Activated CD4-positive, alpha-beta T cell treated with anti-CD3 and anti-CD28 coated beads, Interleukin-10, Interleukin-2, amounts not matched to agents 100 ng/mL and 50 ng/mL, durations not matched to agents 16 hours and 8 hours (primary cell): ENCODE measurements at places on chromosomes 2 and 18.

DNA sequence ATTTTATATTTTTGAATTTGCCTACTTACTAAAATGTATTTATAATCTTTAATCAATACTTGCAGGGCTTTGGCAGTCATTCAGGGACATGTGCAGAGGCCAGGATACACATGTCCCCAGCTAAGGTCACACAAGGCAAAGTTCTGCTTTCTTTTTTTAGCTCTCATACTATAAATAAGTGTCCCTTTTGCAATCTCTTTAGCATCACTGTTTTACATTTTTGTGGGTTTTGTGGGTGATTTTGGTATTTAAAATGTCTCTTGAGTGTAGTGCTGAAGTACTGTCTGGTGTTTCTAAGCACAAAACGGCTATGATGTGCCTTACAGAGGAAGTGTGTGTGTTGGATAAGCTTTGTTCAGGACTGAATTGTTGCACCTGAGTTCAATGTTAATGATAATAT, 309.0 kb upstream of the GULP1 start:
- no peak for DNase-seq

GRCh38 chr18:77234504-77235365, 14.9 kb upstream of the GALR1 start:
- no peak for DNase-seq

DNA sequence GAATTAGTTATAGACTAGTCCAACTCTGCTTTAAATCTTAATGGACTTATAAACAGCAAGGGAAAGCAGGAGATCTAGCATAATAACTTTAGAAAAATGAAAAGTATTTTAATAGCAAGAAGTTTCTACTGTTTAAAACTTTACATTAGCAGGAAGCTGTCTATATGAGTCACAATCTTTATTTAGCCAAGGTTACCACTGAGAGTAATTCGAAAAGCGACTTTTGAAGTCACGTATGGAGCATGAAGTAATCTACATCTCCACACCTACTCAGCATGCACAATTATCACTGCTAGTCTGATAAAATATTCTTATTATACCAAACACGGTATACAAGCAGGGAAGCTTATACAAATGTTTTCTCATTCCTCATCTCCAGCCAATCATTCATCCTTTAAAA, 515.4 kb upstream of the SOX11 start:
- no peak for DNase-seq

- DNase-seq: no peak
These were observed 178.1 kb downstream of the GCA start for GRCh38 chr2:162521871-162522650.

- no peak for DNase-seq
These were observed 46.6 kb downstream of the ALK start for GRCh38 chr2:29874745-29875144.

DNA sequence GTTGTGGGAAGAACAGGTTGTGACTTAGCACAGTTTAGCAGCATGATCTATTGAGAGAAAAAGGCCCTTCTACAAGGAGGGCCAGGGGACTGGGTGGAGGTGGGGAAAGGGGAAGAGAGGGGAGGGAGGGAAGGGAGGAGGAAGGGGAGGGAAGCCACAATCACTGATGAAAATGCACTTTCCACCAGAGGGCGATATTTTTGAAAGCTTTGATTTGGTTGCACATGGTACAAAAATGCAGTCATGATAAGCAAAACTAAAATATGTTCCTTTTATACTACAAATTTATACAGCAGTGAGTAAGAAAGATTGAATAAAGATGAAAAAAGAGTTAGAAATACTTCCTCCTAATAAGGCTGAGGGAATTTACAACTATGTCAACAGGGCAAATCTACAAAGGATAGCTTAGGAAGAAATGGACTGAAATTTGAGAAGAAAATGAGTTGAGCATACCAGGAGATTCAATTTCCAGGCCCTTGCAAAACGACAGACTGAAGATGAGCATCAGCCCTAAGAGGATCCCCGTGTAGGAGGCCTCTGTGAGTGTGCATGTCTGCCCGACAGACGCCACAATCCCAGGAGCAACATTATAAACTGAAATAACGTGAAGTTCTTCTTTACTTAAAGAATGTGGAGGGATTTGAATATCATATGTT, 17.2 kb downstream of the SH3YL1 start:
- DNase-seq: peak; percentile 48

GRCh38 chr2:96580771-96581170, 44.2 kb downstream of the ARID5A start:
- peak; percentile 36 for DNase-seq

DNA sequence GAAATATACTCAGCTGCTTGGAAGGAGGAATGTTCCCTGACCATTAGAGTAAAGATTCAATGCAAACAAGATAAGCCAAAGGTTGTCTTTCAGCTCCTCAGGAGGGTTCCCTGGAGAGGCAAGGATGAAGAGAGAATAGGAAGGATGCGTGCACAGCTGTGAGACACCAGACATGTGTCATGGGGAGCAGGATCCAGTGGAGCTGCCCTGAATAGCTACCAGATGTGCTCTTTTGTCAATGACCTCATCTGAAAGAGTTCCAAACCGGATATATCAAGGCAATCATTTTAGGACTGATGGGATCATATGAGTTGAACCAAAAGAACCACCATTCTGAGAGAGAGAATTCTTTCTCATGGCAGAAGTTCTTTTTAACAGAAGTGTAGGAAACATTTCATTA, 490.6 kb downstream of the IRS1 start:
- DNase-seq: no peak

GRCh38 chr18:12838178-12838634, 45.8 kb downstream of the PTPN2 start:
- peak; percentile 48 for DNase-seq

- peak; percentile 10 for DNase-seq
These were observed 247.0 kb downstream of the KCNH7 start for GRCh38 chr2:162591403-162592083.

GRCh38 chr2:144996225-144996795, 476.4 kb upstream of the ZEB2 start:
- no peak for DNase-seq

DNA sequence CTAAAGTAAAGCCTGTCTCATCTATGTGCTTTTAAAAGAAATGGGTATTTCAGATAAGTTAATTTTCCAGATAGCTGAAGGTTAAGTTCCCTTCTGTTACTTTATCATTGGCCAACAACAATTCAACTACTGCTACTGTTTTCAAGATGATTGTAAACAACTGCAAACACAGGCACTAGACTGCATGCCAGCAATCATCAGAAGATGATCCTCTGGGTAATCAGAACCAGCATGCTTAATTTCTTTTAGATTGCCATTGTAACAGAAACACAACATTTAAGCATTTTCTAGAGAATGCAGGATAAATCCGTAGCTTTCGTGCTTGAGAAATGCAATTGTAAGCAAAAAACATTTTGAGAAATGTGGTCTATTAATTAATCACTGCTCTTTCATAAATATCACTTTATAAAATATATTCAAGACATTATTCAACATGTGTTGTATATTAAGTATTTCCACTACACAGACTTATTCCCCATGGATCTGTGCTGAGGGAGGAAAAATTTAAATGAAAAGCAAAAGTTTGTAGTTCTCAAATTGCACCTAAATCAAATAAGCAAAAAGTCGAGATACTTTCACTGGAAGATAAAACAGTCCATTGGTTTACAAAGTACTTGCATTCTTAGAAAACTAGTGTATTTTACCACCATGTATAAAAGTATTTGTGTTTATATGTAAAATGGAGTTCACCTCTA, 133.7 kb downstream of the ATL2 start:
- no peak for DNase-seq

GRCh38 chr2:147884830-147885229, 40.0 kb downstream of the ACVR2A start:
- DNase-seq: no peak

DNA sequence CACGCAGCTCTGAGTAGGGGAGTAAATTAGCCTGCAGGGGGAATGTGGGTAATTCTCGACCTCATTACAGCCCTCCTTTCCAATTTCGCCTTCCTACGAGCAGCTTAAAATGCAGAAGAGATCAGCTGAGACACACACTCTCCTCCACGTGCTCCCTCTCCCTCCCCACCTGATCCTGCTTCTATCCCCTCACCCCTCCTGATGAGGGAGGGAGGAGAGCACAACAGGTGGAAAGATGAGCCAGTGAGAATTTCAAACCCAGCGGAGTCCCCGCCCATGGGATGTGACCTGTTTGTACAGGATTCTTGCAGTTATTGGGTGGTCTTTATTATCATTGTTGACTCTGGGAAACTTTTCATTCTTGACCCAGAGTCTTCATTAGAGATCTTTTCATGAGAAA, 35.5 kb downstream of the DDX18 start:
- no peak for DNase-seq

DNA sequence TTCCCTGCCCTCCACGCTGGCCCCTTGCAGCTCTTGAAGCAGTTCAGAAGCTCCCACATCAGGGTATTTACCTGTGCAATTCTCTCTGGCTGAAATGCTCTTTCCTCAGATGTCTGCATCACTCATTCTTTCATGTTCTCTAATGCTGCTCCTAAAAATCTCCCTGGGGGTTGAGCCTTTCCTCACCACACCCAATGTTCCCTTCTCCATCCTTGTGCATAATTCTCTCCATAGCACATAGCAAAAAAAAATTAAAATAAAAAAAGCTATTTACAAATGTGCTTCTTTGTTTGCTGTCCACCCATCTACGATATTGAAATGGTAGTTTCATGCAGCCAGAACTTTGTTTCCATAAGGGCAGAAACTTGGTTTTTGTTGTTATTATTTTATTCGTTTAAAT, 155.5 kb downstream of the DOK6 start:
- DNase-seq: no peak

DNA sequence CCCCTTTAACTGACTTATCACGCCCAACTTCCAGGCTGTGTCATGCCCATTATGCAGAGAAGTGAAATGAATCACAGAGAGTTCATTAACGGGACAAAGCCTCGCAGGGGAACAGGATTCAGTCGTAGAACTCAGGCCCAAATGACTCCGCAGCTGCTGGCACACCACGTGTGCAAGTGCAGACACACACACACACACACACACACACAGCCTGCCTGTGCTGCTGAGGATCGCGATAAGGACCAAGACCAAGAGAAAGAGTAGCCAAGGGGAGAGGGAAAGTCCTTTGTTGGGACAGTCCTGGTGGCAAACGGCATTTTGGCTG, 90.0 kb upstream of the TAF1B start:
- peak; percentile 94 for DNase-seq

DNA sequence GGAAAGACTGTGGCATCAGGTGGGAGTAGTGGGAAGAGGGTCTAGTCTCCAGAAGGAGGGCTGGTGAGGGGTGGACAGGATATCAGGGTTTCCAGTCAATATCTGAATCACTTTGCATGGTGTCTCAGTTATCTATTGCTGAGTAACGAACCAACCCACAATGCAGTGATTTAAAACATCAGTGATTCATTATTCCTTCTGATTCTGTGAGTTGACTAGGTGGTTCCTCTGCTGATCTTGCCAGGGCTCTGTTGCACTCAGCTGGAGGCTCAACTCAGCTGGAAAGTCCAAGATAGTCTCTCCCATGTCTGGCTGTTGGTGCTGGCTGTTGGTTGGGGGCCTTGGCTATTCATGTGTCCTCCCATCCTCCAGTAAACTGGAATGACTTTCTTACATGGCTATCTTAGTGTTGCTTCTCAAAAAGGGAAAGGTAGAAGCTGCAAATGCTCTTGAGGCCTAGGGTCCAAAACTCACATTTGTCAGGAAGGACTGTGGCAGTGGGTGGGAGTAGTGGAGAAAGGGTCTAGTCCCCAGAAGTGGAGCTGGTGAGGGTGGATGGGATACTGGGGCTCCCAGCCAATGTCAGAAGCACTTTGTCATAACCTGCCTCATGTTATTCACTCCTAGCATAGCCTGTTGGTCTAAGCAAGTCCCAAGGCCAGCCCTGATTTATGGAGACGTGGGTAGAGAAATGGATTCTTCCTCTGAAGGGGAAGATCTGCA, 13.9 kb downstream of the IL1F10 start:
- no peak for DNase-seq

DNA sequence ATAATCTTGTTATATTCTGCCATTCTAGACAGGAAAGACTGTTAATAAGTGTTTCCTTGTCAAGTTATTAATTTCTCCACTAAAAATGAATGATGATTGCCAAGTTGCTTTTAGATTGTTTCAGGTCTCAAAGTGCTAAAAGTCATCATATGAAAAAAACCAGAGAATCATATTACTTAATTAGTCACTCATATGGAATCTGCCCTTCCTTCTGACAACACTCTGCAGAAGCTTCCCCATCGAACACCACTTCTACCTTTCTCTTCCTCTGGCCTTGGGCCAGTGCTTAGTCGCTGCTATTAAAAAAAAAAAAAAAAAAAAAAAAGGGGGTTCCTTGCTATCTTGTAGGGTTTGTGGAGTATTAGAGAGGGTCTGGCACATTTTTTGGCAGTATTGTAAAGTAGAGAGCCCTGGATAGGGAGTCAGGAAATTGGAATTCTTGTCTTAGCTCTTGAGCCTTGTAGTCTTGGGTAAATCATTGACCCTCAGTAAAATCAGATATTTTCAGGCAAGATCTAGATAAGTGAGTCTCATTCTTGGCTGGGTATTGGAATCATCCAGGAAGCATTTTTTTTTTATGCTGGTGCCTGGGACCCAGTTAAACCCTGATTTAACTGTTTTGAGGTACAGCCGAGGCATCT, 141.7 kb upstream of the CCDC68 start:
- DNase-seq: no peak

DNA sequence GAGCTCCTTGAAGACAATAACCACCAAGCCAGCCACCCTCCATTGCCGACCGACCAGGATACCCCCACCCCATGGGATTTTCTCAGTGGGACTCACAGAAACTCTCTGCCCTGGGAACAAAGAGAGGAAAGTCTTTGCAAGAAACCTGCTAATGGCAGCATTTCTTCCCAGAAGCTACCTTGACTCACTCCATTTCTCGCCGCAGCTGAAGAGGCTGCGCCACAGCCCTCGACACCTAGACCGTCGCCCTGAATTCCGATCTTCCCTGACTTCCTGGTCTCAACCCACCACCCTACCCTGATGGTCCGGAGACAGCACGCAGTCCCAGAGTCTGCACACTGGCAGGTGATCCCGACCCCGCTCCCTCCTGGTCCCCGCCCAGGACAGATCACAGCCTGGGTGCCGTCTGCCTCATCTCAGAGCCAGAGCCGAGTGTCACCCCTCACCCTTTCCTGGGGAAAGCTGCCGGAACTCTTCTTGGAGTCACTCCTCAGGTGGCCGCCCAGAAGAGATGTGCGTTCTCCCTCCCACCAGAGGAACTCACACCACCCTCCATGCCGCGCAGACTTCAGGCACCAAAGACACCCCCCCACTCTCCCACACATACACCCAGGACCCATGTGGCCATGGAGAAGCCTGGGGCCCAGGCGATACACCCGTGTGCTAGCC, 24.6 kb downstream of the AQP12A start:
- DNase-seq: no peak

DNA sequence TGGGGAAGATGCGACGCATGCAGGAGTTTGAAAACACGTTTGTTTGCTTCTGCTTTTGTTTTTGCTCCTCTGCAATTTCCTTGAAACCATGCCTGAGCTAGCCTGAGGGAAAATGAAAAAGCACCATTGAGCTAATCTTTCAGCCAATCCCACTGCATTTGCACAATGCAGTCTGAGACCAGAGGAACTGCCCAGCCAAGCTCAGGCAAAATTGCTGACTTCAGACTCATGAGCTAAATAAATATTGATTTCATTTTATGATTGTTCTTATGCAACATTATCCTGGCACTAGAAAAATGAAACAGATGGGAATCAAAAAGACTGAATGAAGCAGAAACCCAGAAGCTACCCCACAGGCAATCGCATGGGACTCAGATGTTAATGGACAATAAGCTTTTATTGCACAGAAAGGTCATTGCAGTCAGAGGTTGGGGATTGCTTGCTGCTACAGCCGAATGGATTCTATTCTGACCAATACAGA, 37.0 kb downstream of the TPRKB start:
- no peak for DNase-seq
